ENCODE measurements at places on chromosomes 3 and 15.

- no peak for DNase-seq
These were observed 12.0 kb downstream of the ZBTB38 start for GRCh38 chr3:141380279-141380678.

GRCh38 chr3:150931745-150932144, 26.5 kb upstream of the MINDY4B start:
- no peak for DNase-seq

DNA sequence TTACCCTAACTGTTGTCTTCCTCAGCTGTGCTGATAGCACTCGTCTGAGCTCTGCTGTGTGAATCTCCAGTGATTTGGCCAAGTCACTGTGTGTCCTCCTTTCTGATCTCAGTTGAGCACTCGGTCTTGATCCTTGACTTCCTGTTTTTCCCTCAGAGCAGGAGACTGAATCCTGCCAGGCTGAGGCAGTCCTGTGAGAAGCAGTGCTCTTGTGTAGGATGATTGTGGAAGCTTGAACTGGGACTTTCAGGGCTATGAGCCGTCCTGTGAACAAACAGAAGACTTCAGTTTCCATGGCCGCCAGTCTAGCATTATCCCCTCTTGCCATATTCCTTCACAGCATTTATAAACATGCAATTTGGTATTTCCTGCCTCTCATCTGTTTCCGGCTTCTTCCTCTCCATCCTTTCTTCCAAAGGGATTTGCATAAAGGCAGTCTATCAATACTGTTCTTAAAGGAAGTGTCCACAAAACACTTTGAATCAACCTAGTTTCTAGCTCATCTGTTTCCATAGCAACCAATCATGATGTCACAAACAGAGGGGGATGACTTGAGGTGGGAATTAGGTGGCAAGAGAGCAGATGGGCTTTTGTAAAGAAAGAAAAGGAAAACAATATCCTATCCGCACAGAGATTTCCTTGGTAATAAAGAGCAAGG, 237.2 kb downstream of the AGBL1 start:
- DNase-seq, result no peak

GRCh38 chr3:45890405-45890804, 4.1 kb downstream of the CCR9 start:
- DNase-seq, result peak; percentile 8

- no peak for DNase-seq
These were observed 25.1 kb upstream of the KCNMB3 start for GRCh38 chr3:179276001-179276400.

GRCh38 chr3:120281261-120281660, 3.8 kb downstream of the GPR156 start:
- DNase-seq, result no peak

DNA sequence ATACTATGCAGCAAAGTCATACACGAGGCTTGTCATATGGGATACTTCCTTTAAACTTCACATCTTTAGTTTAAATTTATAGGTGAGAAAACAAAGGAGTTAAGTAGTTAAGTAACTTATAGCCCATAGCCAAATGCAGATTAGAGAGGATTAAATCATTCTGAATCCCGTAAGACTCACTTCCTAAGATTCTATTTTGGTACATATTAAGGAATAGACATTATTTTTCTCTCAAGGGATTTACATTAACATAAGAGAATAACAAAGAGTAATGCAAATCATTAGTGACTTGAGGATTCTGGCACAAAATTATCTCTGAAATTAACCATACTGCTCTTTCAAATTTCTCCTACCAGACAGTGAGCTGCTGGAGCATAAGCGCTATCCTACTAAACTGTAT, 747.4 kb upstream of the ARPP21 start:
- no peak for DNase-seq

GRCh38 chr3:42755681-42756578, 17.1 kb downstream of the CCDC13 start:
- DNase-seq, result peak; percentile 48

- no peak for DNase-seq
These were observed 10.3 kb downstream of the LINGO1 start for GRCh38 chr15:77622209-77622933.

GRCh38 chr3:115761927-115762305, 138.6 kb downstream of the GAP43 start:
- no peak for DNase-seq

DNA sequence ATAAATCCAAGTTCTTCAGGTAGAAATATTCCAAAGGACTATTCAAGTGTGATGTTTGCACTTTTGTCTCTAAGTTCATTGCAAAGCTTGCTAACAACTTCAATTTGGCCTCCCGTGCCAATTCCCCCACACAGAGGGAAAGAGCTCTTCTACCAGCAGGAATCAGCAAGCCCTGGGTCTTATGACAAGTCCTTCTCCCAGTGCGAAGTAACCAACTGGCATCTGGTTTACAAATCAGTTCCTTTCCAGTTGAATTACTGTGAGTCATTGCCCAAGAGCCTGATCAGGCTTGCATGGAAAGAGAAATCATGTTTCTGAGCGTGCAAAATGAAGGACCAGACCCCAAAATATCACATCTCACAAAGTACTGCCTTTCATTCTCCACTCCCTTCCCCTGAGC, 62.7 kb upstream of the SLCO3A1 start:
- no peak for DNase-seq

- no peak for DNase-seq
These were observed 119.2 kb upstream of the UBE2E1 start for GRCh38 chr3:23686519-23686918.

- no peak for DNase-seq
These were observed 194.9 kb downstream of the RAP2B start for GRCh38 chr3:153356908-153357307.

- peak; percentile 64 for DNase-seq
These were observed 284 bp upstream of the TSC22D2 start for GRCh38 chr3:150407808-150408220.

GRCh38 chr3:38579141-38579540, 70.3 kb downstream of the SCN5A start:
- DNase-seq, result no peak

DNA sequence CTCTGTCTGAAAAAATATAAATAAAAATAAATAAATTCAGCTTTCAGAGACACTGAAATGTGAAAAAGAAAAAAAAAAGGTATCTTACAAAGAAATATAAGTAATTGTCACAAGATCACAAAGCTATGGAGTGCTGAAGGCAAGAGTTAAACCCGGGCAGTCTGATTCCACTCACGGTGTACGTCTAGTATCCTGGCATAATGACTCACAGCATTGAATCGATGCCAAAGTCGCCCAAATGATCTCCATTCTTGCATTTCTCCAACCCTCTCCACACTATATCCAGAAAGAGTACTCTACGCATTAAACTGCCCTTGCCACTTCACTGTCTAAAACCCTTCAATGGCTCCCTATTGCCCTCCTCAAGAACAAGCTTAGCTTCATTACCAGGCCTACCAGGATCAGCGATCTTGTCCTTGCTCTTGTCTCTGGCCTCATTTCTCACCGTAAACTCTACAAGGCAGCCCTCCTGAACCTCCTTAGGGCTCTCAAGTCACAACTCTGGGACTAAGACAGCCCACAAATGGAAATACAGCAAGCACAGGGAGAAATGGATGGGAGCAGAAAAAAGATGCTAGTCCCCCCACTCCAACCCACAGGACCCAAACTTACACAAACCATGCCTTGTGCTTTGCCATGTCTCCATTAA, 7.7 kb downstream of the SUCLG2 start:
- DNase-seq, result no peak

- DNase-seq, result no peak
These were observed 149.7 kb upstream of the SYNPR start for GRCh38 chr3:63128380-63128779.

- no peak for DNase-seq
These were observed 27.7 kb upstream of the CLDN16 start for GRCh38 chr3:190360228-190360627.

- no peak for DNase-seq
These were observed 96.3 kb downstream of the EOMES start for GRCh38 chr3:27625864-27626263.

GRCh38 chr3:193686665-193687483, 93.9 kb downstream of the OPA1 start:
- no peak for DNase-seq
